ENCODE measurements at places on chromosomes 1 and 21.

GRCh38 chr1:204769997-204770396 lies 84.5 kb upstream of the LRRN2 start:
- DNase-seq, result no peak

GRCh38 chr1:224623743-224624333 lies 7.7 kb downstream of the CNIH3 start:
- DNase-seq, result peak; percentile 75

DNA sequence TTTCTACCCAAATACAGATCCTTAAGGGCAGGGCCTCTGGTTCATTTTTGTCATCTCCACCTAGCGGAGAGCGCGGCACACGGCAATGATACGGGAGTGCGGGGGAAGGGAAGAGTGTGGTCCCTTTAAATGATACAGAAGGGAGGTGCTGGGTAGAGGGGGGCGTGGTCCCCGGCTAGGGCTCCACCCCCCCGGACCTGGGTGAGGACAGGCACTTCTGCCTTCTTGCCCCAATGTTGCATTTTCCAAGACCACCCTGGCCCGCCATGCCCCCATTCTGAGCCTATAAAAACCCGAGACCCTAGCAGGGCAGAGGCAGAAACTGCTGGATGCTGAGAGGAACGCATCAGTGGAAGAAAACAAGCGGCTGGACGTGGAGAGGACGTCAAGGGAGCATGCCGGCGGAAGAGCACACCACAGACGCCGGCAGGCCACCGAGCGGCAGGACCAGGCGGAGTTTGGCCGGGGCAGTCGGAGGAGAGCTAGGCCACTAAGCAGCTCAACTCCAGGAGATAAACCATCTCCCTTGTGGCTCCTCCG lies 30.0 kb downstream of the LRRC3 start:
- peak; percentile 42 for DNase-seq

GRCh38 chr1:30637183-30637980 lies 86.0 kb downstream of the MATN1 start:
- no peak for DNase-seq
